ENCODE measurements at places on chromosomes 3 and 15.

DNA sequence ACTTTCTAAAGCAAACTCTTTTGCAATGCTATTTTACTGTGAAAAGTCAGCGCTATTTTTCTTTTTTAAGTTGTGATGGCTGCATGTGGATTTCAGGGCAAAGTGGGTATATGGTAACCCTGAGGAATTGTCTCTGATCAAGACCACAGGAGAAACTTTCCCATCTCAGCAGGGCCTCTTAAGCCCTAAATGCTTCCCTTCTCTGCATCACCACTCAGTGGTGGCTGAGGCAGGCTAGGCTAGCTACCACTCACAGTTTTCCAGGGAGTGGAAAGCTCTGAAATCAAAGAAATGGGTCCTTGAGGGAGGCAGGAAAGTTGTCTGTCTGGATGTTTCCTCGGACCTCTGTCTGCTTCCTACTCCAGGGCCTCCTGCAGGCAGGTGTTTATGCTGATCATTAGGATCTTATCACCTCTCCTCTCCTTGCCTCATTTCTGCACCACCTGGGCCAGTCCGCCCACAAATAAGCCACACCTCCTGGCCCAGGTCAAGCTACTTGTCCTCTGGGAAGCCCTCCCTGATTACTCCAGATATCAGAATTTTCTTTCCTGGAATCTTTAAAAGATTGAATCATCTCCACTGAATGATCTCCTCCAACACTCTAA is 37.0 kb downstream of the CEMIP start:
- no peak for DNase-seq

DNA sequence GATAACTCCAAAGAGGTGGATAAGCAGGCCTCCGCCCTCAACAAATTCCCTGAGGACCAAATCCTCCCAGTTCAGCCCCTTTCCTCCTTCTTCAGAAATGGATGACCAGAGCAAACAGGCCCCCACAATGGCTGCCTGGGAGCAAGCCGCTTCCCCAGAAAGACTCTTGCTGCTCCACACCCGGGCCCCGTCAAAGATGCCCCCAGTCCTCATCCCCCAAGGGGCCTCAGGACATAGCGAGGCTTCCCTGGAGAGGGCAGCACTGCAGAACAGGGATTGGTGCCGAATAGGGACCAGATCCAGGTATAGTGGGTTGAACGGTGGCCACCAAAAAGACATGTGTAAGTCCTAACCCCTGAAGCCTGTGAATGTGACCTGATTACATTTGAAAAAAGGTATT is 502.3 kb downstream of the SHQ1 start:
- no peak for DNase-seq

DNA sequence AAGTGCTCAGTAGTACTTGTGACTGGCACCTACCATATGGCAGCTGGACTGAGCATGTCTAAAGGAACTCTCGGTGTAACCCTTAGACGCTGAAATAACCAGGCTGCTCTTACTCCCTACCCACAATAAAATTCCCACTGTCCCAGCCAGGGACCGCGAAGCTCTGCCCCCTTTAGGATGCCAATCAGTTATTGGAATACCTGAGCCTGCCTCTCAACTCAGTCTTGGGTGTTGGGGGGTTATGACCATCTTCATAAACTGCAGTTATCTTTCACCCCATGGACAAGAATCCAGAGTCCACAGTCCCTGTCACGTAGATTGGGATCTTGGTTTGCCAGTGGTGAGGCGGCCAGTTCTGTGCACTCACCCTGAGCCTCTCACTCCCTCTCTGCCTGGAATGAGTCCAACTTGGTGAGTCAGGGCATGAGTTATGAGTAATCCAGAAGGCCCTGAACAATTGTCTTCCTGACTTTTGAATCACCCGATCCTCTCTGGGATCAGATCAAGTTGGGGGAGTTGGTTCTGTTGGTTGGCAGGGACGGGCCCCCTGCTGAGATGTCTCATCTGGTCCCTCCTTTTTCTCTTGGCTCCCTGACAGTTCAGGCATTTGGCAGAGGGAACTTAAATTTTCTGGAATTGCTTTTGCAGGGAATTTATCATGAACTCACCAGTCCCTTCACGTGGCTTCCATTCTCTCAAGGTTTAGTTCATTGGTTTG is 120.1 kb upstream of the UBE2E1 start:
- no peak for DNase-seq

- DNase-seq: no peak
Measured at GRCh38 chr15:29888646-29889045, 66.4 kb upstream of the TJP1 start.

DNA sequence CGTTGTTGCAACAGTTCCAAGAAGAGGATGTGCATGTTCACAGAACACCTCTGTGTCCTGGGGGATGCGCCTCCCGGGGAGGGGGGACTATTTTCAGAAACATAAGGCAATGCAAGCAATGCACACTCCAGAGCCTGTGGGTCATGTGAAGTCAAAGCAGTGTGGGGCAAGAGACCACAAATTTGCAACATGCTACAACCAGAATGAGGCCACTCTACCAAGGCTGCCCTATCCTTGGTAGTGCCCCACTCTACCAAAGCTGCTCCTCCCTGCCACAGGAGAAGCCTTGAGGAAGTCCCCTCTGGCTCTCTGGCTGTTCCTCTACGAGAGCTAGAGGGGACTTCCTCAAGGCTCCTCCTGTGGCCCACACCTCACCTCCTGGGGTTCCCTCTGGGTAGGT is 8.4 kb upstream of the NR2C2 start:
- no peak for DNase-seq

GRCh38 chr3:123525433-123525832 is 59.4 kb downstream of the HACD2 start:
- no peak for DNase-seq

DNA sequence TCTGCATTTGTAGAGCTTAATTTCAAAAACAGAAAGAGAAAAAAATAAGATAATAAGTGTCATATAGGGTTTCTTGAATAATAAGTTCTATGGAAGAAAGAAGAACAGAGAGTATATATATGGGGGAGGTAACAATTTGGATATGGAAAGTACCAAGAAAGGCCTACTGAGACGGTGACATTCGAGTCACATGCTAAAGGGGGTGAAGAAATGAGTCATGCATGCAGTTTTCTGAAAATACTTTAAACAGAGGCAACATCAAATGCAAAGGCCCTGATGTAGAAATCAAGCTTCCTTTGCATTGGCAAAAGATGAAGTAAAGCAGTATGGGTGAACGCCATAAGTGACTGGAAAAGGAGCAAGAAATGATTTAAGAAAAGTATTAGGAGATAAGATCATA is 371.6 kb upstream of the ZNF385D start:
- no peak for DNase-seq

- DNase-seq: no peak
Measured at GRCh38 chr3:65625305-65625704, 413.4 kb downstream of the MAGI1 start.

GRCh38 chr3:12489832-12490231 is 5.6 kb downstream of the TSEN2 start:
- DNase-seq: no peak

DNA sequence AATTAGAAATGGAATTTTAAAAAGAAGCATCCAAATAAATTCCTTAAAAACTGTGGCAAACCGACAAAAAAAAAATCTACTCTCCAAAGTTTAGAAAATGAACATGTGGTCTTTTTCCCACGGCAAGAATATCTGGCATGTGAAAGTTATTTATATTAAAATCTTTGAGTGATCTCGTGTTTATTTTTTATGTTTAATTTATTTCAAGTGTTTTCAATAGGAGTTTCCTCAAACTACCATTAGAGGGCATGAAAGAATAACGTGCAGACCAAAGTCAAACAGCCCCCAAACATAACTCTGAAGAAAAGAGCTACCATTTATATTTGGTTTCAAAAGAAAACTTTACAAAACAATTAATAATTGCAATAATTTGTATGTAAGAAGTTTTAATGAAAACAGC is 286.4 kb downstream of the ZIC4 start:
- no peak for DNase-seq

DNA sequence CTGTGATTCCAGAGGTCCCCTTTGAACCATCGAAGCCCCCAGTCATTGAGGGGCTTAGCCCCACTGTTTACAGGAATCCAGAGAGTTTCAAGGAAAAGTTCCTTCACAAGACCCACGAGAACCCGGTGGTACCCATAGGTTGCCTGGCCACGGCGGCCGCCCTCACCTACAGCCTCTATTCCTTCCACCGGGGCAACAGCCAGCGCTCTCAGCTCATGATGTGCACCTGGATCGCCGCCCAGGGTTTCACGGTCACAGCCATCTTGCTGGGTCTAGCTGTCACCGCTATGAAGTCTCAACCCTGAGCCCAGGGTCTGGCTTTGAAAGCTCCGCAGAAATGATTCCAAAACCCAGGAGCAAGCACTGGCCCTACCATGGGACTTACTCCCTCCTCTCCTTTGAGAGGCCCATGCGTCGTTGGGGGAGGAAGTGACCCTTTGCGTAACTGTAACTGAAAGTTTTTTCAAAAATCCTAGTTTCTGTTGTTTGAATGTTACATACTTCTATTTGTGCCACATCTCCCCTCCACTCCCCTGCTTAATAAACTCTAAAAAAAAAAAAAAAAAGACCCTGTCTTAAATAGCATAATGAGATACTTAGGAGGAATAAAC is 85.1 kb upstream of the CSPG5 start:
- peak; percentile 30 for DNase-seq

- DNase-seq: no peak
Measured at GRCh38 chr3:117706756-117707155, 997.2 kb downstream of the TUSC7 start.

GRCh38 chr15:101152914-101153313 is 98.9 kb downstream of the CHSY1 start:
- DNase-seq: no peak

DNA sequence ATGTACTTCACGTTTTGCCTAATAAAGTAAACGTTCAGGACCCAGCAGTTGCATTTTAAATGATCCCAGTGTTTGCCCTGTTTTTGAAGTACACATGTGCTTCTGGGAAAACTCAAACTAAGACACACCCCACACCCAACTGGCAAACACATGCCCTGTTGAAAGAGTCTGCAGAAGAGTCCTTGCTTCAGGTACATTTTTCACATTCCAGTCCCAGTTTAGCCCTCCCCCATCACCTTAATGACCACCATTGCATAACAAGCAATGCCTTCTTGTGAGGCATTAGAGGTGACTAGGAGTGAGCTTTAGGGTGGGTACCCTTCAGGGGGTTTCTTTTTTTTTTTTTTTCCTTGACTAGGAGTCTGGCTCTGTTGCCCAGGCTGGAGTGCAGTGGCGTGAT is 322.3 kb downstream of the CNTN4 start:
- no peak for DNase-seq

- DNase-seq: no peak
Measured at GRCh38 chr15:29208352-29208751, 61.3 kb downstream of the NSMCE3 start.

- DNase-seq: no peak
Measured at GRCh38 chr3:128054367-128054766, 2.1 kb downstream of the SEC61A1 start.

All from GM06990 (cell line).